ENCODE measurements at places on chromosomes 3 and 15.

- DNase-seq, result no peak
These were observed 28.7 kb downstream of the GPR171 start for GRCh38 chr3:151174351-151174750.

DNA sequence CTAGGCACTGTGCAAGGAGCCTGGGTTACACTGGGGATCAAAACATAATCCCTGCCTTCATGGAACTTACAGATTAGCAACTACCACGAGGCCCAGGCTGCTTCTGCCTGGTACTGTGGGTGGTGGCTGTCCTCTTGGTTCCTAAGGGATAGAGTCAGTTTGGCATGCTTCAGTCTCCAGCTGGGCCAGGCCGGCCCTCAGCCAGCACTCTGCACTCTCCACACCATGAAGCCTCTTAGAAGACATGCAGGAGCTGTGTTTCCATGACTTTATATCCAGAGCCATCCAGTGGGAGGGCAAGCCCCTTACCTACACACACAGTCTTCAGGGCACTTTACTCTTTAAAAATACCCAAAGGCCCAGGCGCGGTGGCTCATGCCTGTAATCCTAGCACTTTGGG is 54.4 kb downstream of the ATP1B3 start:
- DNase-seq, result no peak

- no peak for DNase-seq
These were observed 38.3 kb upstream of the AGBL1 start for GRCh38 chr15:86041399-86041798.

DNA sequence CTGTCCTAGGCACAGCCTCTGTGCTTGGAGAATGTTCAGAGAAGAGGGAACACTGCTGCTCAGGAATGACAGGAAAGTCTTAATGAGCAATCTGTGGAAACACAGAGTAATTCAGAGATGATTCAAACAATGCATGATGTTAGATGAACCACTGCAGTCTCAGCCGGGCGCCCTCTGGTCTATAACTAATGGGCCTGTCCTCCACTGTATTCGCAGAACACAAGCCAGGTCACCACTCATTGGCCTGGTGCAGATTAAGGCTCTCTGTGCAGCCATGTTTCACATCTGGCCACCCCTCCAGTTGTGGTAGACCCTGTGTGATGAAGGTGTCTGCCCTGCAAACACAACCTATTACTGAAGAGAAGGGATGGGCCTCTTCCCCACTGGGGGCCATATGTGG is 281.7 kb upstream of the ROPN1 start:
- DNase-seq, result no peak

DNA sequence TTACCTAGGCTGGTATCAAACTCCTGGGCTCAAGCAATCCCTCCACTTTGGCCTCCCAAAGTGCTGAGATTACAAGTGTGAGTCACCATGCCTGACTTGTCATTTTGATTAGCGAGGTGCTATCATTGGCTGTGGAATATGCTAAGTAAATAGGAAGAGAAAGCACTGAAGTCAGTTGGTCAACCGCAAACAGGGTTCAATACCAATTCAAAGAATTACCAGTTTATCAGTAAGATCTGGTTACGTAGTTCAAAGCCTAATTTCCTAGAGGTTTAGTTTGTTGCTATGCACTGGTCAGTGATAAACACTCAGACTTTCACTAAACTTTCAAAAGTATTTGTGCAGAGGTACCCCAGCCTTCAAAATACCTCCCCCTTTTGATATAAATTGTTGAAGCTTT is 29.5 kb downstream of the GLB1 start:
- no peak for DNase-seq

- no peak for DNase-seq
These were observed 2.1 kb downstream of the RPP25 start for GRCh38 chr15:74954515-74954914.

DNA sequence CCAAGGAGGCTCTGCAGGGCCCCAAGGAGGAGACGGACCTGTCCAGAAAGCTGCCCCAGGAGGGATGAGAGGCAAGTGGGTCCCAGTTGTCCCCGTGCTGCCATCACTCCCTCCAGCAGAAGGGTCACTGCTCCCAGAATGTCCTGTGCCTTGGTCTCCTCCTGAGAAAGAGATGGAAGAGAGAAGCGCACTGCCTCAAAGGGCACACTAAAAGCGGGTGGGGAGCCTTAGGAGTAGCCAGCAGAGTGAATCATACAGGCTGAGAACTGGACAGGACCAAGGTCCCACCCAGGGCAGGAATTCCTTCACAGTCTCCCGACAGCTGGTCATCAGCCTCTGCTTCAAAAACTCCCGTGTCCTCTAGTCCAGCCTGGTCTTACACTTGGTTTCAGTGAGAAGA is 4.6 kb downstream of the THPO start:
- DNase-seq, result no peak

DNA sequence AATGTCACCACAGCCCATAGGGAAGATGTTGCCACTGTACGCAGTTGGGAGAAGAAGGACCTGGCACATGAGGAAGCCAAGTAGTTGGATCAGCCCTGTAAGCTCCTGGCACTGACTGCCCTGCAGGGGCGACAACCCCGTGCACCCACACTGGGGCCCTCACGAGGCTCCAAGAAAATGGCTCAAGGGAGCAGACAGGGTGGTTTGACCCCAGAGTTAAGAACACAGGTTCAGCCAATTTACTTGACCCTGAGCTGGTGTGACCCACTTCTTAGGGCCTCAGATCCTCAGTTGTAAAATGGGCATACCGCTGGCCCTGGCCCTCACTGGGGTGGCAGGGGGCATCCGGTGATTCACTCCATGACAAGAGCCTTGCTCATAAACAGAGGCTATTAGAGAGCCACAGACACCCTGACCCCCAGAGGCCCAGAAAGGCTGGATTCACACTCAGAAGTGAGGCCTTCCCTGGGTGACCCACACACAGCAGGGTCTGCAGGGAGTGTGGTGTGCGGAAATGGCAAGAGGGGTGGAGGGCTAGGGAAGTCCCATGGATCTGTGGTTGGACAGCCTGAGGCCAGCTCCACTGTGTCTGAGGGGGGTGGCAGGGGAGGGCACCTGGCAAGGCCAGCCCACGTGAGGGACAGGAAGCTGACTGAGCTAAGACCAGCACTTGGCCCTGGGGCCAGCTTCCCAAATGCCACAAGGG is 1.7 kb upstream of the HHATL start:
- DNase-seq, result peak; percentile 74

GRCh38 chr15:44718180-44718926 is 7.0 kb downstream of the B2M start:
- DNase-seq, result no peak

GRCh38 chr3:124669470-124669869 is 60.8 kb upstream of the UMPS start:
- DNase-seq, result no peak

DNA sequence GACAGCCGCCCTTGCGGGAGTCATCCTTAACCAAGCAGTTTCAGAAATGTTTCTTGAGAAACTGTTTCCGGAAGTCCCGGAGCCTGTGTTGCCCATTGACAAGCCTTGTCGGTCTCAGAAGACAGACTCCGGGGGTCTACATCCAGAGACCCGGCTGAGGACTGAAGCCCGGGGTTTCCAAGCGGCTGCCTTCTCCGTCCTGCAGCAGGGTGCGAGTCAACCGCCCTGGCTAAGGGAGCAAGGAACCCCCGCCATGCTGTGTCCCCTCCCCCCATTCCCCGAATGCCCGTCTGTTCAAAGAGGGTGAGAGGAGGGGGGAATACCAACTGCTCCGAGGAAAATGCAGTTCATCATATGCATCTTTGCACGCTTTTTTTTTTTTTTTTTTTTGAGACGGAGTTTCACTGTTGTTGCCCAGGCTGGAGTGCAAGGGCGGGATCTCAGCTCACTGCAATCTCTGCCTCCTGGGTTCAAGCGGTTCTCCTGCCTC is 61.6 kb downstream of the ATP1B3 start:
- DNase-seq, result no peak

GRCh38 chr3:187367561-187368103 is 553 bp upstream of the RTP4 start:
- no peak for DNase-seq

GRCh38 chr3:46354984-46355383 is 1.1 kb downstream of the CCR2 start:
- DNase-seq, result no peak

GRCh38 chr3:63473641-63474166 is 178.8 kb upstream of the SNTN start:
- no peak for DNase-seq

GRCh38 chr3:152030320-152030719 is 156.9 kb downstream of the SUCNR1 start:
- DNase-seq, result no peak

DNA sequence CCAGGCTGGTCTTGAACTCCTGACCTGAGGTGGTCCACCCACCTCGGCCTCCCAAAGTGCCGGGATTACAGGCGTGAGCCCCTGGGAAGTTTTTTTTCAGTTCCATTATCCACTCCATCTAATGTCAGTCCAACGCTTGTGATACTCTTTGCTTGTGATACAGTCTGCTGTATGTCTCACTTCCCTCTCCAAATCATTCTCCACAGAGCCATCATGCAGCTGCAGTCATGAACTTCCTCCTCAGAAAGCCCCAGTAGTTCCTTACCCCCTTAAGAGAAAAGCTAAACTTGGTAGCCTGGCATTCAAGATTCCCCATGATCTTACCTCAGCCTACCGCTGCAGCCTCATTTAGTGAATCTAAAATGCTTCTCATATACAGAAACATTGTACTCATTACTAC is 2.3 kb downstream of the ARPC4 start:
- no peak for DNase-seq

GRCh38 chr3:49058011-49058410 is 28.8 kb upstream of the IMPDH2 start:
- no peak for DNase-seq
